ENCODE measurements at places on chromosomes 11 and 22.

GRCh38 chr22:29744902-29745301 lies 21.9 kb downstream of the ZMAT5 start:
- DNase-seq, result no peak

DNA sequence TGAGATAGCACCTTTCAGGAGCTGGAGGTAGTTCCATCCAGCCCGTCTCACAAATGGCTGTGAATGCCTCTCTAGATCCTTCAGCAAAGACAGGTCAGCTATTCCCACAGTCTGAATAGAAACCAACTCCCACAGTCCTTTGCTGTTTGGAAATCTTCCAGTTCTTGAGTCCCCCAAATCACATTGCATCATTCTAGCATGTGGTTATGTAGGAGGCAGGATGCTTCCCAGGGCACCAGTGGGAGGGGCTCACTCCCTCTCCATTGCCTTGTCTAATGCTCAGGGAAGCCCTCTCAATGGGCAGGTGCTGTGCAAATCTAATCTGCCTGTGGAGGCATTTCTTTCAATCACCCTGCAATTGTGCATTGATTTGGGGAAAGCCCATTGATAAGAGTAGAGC lies 14.6 kb downstream of the NAV2 start:
- no peak for DNase-seq

GRCh38 chr11:94130298-94131046 lies 1.8 kb downstream of the PANX1 start:
- DNase-seq, result no peak

GRCh38 chr11:110613197-110613918 lies 98.9 kb downstream of the ARHGAP20 start:
- no peak for DNase-seq

GRCh38 chr11:37512156-37512780 lies 914.2 kb upstream of the RAG2 start:
- no peak for DNase-seq

DNA sequence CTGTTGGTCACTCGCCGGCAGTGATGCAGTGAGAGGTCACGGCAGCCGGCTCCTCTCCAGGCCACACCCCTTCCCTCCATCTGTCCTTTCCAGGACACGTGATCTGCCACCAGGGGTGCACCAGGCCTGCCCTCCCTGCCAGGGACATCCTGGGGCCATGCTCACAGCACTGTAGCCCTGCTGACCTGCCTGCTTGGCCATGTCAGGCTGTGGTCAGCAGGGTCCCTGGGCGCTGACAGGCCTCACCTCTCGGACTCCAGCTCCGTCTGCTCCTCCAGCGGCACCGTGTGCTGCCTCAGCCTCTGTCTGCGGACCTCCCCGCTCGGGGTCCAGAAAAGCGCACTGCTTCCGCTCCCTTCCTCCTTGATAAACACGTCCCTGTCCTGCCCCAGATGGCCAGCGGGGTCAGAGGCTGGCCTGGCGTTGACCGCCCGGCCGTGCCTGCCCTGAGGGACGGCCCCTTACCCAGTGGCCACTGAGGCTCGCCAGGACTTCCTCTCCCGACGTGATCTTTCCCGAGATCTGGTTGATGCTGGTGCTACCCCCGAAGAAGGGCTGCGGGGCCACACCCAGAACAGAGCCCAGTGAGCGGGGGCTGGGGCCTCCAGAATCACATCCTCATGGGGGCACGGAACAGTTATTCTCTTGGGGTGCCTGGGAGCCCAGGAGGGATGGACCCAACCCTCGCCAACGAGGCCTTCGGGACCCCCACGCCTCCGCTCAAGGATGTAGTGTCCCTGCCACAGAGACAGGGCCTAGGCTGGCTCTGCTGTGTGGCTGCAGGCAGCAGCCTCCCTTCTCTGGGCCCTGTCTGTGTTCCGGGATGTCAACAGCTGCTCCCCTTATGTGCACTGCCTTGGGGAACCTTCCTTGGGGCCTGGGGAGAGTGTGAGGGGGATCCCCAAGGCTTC lies 36.3 kb upstream of the CARS1 start:
- DNase-seq, result no peak

DNA sequence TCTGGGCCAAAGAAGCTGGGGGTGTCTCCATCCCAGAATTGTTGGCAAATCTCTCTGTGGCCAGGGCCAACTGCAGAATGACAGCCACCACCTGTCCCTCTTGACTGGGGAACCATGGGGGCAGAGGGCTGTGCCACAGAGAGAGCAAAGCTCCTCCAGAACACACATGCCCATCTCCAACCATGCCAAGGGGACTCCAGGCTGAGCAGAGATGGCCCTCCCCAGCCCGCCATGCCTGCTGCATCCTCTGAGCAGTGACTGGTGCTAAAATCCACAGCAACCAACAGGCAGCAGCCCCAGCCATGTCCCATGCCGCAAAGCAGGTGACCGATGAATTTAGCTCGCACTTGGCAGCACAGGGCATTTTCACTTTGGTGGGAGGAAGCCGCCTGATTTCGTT lies 45.0 kb downstream of the LARGE1 start:
- DNase-seq, result no peak

GRCh38 chr11:61567286-61568061 lies 13.4 kb downstream of the SYT7 start:
- DNase-seq, result peak; percentile 73

GRCh38 chr11:115745610-115746512 lies 241.6 kb upstream of the CADM1 start:
- DNase-seq, result no peak

- DNase-seq, result no peak
These were observed 5.0 kb upstream of the LRFN4 start for GRCh38 chr11:66851698-66852465.

- no peak for DNase-seq
These were observed 8.5 kb downstream of the ACAD8 start for GRCh38 chr11:134261626-134262488.

- DNase-seq, result no peak
These were observed 856.4 kb upstream of the LRRC4C start for GRCh38 chr11:42315846-42316245.

GRCh38 chr11:122085264-122085663 lies 30.8 kb downstream of the BLID start:
- DNase-seq, result no peak

GRCh38 chr11:115208808-115209259 lies 295.4 kb downstream of the CADM1 start:
- DNase-seq, result no peak

DNA sequence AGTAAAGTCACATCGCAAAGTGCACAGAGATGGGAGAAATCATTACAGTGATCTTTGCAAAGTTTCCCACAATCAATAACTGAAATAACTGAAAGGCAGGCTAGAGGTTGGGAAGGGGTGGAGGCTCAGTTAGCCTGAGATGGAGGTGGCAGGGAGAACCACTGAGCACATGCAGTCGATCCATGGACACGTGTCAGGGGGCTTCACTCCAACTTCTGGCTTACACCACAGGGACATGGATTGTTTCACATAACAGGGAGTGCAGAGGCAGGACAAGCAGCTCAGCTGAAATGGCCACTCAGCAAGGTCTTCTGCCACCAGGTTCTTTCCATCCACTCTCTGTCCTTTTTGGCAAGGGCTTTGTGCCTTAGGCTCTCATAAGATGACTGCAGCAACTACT lies 35.1 kb upstream of the MICAL2 start:
- DNase-seq, result no peak

DNA sequence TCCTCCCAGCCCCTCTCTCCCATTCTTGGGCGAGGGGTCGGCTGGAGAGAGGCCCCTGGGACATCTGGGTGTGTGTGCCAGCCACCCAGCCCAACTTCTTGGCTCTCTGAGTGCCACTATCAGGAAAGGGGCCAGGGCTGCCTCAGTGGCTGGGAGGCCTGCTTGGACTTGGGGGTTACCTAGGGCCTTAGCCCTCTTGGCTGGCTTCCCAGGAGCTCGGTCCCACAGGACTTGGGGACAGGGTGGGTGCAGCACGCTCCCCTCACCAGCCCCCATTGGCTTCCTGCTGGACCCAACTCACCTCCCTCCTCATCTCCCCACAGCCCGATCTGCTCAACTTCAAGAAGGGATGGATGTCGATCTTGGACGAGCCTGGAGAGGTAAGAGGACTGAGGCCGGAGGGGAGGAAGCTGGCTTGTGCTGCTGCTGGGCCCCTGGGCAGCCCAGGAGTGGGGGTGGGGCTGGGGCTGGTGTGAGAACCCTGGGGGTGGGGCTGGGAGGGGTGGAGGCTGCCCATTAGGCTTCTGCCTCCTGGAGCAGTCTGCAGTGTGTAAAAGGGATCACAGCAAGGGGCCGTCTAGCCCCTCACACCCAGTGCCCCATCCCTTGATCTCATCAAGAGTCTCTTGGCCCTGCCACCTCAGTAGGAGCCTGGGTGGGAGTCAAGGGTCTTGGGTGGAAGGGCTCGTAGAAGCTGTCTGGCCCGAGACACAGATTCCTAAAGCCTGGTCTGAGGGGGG lies 54.8 kb downstream of the TRIOBP start:
- DNase-seq, result no peak

GRCh38 chr11:26904132-26904531 lies 89.8 kb upstream of the FIBIN start:
- no peak for DNase-seq

GRCh38 chr22:37290737-37291136 lies 8.4 kb downstream of the CYTH4 start:
- no peak for DNase-seq

- DNase-seq, result no peak
These were observed 1.7 kb downstream of the MLC1 start for GRCh38 chr22:50083462-50084079.

All from effector CD4-positive, alpha-beta T cell (primary cell).